Right renal pelvis (tissue), 4 donors: ENCODE measurements at places on chromosomes 2 and 18. TPM values are rescaled to one million over a fixed set of nuclear protein-coding genes. Genes with fewer than 3 reads are reported as not detected.

Gene KIDINS220
- polyA plus RNA-seq = 99.5 TPM

Gene IL36B
- not detected for polyA plus RNA-seq

DNA sequence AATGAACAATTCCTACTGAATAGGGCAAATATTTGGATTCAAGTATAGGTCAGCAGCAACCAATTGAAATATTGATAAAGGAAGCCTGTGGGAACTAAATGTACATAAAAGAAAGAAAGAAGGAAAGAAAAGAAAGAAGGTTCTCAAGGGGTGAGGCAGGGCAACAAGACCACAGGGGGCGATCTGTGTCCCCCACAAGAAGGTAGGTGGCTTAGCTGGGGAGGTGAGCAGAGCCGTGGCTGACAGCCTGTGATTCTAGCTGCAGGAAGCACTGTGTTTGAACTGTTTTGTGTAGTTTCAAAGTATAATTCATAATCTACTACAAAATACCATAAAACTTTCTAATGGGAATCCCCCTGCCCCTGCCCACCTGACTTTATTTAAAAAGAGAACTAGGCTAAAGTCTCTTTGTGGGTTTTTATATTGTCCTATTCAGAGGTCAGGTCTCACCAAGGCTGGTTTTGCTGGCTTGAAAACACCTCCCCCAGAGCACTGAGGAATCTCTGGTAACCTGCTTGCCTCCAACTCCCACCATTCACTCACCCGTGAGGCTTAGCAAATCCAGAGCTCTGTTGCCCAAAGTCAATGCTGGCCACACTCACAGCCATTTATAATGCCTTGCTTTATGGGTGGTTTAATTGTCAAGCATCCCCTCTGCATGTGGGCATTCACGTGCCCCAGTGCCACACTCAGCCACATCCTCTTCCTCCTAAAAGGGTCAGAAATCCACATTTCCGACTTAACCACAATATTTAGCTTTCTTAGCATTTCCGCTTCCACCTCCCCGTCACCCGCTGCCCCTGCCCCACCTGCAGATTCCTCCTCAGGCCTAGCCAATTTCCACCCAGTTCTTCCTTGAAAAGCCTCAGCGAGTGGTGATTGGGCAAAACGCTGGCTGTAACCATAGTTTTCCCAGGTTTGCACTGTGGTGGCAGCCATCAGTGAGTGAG is 36.4 kb upstream of the LMAN1 start:
- no peak for DNase-seq

- no peak for DNase-seq
Observed at GRCh38 chr18:63273222-63273927, 46.2 kb downstream of the BCL2 start.

GRCh38 chr2:55949211-55949610 is 25.6 kb upstream of the EFEMP1 start:
- DNase-seq = no peak

DNA sequence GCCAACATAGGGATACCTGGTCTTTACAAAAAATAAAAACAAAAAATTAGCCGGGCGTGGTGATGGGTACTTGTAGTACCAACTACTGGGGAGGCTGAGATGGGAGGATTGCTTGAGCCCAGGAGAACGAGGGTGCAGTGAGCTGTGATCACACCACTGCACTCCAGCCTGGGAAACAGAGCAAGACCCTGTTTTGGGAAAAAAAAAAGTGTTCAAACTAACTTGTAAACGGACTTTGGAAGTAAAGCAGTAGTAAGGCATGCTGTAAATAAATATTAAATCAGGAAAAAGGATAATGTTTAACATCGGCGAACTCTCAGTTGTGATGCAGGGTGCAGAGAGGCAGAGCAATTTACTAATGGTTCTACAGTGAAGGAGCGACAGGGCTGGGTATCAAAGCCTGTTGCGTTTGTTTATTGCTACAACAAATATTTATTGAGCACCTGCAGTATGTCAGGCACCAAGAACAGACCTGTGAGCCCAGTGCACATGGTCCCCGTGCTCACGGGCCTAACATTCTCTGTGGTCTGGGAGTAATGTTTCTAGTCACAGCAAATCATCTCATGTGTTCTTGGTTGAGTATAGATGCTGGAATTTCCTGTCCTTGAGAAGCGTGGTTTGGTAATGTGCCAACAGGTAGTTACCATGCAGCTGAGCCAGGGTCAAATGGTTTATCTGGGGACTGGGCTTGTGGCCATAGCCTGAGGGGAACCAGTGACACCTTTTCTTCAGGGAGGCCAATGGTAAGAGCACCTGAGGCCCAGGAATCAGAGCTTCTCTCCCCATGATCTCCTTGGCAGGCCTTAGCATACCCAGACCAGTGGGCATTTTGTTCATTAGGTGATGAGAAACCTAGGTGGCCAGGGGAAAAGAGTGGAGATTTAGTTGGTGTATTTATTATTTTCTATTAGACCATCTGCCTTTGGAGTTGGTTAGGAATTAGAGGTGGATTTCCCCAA is 27.9 kb upstream of the GREB1 start:
- no peak for DNase-seq
